NCI-H2081 treated with DMSO at 0.1 percent for 48 hours (cell line): ENCODE measurements at places on chromosomes 7 and 10.

DNA sequence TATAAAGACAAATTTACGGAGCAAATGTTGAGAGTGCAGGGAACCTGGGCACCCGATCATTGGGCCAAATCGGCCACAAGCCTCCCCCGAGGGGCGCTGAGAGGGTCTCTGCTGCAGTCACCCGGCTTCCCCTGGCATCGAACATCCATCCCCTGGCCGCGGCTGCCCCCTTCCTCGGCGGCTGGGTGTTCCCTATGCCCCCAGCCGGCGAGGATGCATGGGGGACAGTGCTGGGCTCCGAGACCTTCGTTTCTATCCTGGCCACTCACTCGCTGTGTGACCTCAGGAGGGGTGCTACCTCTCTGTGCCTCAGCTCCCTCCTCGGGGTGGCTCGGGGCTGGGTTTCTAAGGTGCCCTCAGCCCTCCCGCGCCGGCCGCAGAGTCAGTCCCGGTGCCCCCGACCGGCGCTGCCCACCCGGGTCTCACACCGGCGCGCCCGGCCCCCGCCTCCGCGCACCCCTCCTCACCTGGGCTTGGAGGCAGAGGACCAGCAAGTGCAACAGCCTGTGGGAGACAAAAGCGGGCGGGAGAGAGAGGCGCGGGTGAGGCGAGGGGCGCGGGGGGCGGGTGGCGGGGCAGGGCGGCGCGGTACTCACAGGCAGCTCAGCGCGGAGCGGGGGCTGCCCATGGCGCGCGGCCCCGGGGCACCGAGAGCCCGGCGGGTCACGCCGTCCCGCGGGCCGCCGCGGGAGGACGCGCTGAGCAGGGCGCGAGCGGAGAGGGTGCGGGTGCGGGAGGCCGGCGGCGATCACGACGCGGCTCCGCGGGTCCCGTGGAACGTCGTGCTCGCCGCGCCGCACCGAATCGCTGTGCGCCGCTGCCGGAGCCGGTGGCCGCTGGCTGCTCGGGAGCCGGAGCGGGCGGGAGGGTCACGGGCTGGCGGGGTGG lies at the start of gene FGF8:
Gene FGF8 (minus strand): TSS at position 842 of the 888 bp plus-strand sequence. CDS start 214 bp downstream, at position 628.
- no peak for DNase-seq

DNA sequence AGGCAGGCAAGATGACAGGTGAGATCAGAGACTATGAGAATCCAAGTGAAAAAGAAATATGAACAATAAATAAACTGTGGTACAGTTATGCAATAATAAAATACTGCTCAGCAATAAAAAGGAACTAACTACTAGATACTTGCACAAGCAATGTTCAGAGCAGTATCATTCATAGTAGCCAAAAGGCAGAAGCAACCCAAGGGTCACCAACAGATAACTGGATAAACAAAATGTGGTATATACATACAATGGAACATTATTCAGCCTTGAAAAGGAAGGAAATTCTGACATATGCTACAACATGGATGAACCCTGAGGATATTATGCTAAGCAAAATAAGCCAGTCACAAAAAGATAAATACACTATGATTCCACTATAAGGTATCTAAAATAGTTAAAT lies 76.9 kb upstream of the KCNIP2 start:
- DNase-seq = no peak

- no peak for DNase-seq
Observed at GRCh38 chr7:44133295-44133694, 7.8 kb downstream of the MYL7 start.

DNA sequence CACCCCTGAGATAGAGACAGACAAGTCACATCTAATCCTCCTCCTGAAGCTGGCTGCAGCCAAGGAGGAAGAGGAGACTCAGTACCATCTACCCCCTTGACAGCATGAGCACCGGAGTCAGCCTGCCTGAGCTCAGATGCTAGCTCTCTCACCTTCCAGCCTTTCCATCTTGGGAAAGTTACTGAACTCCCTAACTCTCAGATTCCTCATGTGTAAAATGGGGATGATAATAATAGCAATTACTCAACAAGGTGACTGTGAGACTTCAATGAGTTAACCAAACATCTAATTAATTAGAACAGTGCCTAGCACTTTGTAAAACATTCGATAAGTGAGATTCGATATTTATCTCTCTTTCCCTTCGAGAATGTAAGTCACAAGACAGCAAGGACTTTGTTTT lies 6.4 kb downstream of the KDM7A start:
- DNase-seq = no peak

DNA sequence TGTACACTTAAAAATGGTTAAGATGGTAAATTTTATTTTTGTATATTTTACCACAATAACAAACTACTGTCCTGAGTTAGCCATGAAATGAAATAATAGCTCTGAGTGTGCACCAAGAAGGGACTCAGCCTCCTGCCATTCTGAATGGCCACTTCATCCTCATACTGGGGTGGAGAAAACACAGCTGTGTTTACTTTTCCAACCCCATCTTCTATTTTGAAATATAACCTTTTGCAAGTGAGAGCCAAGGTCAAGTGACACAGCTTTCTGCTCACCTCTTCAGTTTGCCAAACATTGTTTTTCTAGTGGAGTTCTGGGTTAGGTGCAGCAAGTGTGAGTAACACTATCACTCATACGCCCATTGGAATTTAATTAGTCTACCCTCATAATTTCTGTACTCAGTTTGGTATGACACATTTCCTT lies 107.4 kb upstream of the GLCCI1 start:
- peak; percentile 39 for DNase-seq
